ENCODE measurements at places on chromosomes 11 and 22.

- DNase-seq: no peak
These were observed 101.5 kb downstream of the ST3GAL4 start for GRCh38 chr11:126456783-126457542.

DNA sequence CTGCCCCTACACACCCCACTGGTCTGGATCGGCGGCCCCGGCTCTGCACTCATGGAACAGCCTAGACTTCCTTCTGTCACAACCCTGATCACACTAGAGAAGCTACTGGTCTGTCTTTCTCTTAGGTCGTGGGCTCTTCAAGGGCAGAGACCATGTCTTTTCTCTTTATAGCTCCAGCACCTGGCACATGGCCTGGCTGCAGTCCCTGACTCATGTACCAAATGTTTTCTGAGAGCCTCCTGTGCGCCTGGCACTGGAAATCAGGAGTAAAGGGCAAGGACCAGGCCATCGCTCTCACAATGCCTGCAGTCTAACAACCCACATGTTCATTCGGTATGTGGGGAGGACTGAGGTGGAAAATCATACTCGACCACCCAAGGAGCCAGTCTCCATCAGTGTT lies 7.5 kb downstream of the ASCC2 start:
- no peak for DNase-seq

- no peak for DNase-seq
These were observed 2.1 kb upstream of the ATF4 start for GRCh38 chr22:39518144-39518786.

DNA sequence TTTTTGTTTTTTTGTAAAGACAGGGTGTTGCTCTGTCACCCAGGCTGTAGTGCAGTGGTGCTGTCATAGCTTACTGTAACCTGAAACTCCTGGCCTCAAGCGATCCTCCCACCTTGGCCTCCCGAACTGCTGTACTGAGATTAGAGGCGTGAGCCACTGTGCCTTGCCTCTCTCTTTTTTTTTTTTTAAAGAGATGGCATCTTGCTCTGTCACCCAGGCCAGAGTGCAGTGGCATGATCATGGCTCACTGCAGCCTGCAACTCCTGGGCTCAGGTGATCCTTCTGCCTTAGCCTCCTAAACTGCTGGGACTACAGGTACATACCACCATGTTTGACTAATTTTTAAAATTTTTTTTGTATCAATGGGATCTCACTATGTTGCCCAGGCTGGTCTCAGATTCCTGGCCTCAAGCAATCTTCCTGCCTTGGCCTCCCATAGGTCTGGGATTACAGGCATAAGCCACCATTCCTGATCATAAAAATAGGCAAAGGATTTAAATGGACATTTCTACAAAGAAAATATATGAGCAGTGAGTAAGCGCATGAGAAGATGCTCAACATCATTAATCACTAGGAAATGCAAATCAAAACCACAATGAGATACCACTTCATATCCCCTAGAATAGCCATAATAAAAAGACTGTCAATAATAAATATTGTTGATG lies 17.3 kb upstream of the CLNS1A start:
- DNase-seq: no peak

DNA sequence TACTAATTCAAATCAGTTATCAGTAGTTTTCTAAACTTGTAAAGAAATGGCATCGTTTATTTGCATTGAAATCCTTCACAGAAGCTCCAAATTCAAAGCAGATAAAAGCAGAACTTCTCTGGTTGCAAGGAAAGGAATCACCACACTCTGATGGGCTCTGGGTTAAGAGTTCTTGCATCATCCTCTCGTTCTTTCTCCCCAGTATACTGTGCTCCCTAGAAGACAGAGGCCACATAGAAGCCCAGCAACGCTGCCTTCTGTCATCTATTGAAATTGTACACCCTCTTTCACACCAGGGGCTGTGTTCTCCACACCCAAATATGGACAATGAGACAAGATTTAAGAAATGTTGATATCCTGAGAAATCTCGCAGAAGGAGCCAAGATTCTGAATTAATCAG lies 29.3 kb downstream of the FAT3 start:
- DNase-seq: no peak

GRCh38 chr22:37282385-37282677 lies at the start of gene CYTH4:
Gene CYTH4, plus strand, starts transcription at chr22:37282508. Its CDS starts 62 bp downstream, at chr22:37282570.
- DNase-seq: no peak

DNA sequence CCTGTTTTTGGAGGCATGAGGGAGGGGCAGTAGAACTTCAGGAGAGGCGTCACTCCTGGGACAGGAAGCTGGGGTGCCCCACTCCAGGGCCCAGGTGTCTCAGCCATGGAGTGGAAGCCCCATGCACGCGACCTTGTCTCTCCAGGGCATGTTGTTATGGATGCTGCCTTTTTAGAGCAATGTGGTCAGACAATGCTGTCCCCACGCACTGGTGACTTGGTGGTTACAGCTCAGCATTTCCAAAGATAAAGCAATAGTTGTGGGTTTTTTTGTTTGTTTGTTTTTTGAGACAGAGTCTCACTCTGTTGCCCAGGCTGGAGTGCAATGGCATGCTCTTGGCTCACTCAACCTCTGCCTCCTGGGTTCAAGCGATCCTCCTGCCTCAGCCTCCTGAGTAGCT lies 22.3 kb downstream of the EIF4G2 start:
- DNase-seq: no peak

GRCh38 chr11:62540804-62541701 lies 5.6 kb downstream of the AHNAK start:
- no peak for DNase-seq

- DNase-seq: no peak
These were observed 53.3 kb upstream of the BMAL1 start for GRCh38 chr11:13224324-13224723.

GRCh38 chr22:39152024-39152510 lies 413 bp downstream of the CBX7 start:
- DNase-seq: no peak

DNA sequence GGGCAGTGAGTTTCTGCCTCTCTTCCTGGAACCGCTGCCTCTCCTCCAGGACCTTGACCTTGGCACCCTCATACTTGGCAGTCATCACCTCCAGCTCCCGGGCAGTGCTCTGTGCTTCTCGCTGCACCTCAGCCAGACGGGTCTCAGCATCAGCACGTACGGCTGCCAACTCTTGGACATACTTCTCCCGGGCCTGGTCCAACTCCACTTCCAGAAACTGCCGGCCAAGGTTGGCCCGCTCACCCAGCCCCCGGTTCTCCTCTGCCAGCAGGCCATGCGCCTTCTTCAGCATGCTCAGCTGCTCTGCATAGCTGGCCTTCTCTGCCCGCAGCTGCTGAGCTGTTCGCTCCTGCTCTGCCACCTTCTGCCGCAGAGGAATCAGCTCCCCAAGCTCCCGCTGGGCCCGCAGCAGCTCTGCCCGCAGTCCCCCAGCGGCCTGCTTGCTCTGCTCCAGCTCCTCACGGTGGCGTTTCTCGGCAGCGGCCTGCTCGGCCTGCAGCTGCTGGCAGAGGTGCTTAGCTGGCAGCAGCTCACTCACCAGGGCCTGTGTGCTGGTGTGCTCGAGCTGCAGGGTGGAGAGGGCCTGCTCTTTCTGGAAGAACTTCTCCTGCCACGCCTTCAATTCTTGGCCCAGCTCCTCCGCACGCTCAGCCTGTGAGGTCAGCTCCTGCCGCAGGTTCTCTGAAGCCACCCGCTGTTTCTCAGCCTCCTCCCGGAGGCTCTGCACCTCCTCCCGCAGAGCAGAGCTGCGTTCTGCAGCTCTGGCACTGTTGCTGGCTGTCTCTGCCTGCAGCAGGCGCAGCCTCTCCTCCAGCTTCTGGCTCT lies 14.4 kb downstream of the IL18BP start:
- DNase-seq: no peak

GRCh38 chr11:107139396-107139795 lies 121.1 kb upstream of the GUCY1A2 start:
- DNase-seq: no peak

GRCh38 chr11:64342869-64343745 lies 3.1 kb downstream of the CCDC88B start:
- no peak for DNase-seq

DNA sequence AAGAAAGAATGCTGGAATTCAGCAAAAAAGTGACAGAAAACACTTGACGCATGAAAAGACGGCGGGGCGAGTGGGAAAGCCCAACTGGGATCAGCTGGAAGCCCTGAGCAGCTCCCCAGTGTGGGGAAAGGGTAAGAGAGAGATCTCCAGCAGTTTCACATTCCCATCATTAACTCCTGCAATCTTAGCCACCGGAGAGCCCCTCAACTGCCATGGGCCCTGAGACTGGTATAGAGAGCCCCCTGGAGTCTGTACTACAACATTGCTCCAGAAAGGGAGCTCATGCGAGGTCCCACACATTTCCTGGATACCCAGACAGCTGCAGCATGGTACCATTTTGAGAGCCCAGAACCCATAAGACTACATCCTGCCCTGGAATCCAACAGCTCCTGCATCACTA lies 31.1 kb downstream of the MRGPRX4 start:
- no peak for DNase-seq

DNA sequence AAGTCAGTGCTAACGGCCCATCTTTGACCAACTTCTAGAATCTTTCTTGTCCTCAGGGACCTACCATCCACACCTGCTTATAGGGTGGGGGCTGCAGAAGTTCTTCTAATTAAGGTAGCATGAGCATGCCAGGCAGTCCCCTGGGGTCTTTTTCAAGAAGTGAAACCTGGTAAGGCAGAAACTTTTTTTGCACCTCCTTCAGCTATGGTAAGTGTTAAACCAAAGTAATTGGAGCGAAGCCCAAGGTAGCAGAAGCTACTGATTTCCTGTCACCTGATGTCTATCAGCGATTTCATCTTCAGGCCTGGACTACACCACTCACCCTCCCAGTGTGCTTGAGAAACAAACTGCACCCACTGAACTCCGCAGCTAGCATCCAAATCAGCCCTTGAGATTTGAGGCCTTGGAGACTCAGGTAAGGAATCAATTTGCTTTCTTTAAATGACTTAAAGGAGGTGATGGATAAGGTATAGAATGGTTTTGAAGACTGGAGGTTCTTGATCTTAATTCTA lies at the start of gene MS4A1:
Gene MS4A1 (plus strand): TSS at position 317 of the 512 bp plus-strand sequence. CDS start 6,528 bp downstream, outside the sequence.
- no peak for DNase-seq

GRCh38 chr11:78094250-78094649 lies 14.6 kb upstream of the NDUFC2 start:
- no peak for DNase-seq

DNA sequence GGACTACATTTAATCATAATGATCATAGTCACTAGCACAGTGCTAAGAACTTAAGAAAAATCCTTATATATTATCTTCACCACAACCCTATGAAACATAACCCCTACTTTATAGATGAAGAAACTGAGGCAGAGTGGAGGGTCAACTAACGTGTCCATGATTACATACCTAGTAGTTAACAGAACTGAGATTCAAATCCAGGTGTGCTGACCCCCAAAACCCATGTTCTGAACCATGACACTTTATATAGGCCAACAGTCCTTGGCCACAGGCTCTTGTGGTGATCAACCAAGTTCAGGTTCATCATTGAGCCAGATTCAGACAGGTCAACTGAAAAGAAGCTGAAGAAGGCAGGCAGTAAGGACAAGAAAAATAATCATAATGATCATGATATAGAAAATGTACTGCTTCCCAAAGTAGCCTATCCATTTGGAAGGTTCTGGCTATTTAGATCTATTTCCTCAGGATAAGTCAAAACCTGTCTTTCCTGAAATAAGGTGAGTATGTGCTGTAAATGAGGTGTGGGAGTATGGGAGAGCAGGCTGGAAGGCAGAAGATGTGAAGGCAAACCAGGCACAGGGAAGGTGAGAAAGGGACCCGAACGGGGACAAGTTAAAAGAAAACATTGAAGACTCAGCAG lies 39.7 kb downstream of the MAPK1 start:
- DNase-seq: no peak

- no peak for DNase-seq
These were observed 3.7 kb downstream of the SNAP29 start for GRCh38 chr22:20862540-20862939.

DNA sequence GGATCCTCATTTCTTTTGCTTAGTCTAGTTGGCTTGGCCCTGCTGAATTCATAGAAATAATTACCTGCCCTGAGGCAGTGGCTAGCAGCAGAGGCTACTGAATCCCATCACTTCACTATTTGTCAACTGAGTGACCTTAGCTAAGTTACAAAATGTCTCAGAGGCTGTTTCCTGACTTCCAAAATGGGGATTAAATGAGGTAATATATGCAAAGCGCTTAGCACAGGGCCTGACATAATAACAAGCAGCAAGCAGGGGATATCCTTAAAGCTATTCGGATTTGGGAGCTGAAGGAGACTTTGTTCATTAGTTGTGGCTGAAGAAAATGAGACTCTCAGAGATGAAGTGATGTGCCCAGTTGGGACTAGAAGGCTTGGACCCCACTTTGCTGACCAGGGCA lies 2.8 kb downstream of the NRGN start:
- DNase-seq: no peak

DNA sequence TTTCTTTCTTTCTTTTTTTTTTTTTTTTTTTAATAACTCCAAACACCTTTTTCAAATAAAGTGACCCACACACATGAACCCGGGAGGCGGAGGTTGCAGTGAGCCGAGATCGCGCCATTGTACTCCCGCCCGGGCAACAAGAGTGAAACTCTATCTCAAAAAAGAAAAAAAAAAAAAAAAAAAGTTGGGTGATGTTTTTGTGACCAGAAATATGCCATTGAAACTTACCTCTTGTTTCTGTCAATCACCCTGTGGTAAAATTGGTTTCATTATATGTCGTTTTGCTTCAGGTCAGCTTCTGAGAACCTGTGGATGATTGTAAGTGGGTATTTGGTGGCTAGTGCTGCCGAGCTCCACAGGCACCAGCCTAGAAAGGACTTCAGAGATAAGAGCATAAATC lies 238.8 kb downstream of the TBC1D22A start:
- no peak for DNase-seq

DNA sequence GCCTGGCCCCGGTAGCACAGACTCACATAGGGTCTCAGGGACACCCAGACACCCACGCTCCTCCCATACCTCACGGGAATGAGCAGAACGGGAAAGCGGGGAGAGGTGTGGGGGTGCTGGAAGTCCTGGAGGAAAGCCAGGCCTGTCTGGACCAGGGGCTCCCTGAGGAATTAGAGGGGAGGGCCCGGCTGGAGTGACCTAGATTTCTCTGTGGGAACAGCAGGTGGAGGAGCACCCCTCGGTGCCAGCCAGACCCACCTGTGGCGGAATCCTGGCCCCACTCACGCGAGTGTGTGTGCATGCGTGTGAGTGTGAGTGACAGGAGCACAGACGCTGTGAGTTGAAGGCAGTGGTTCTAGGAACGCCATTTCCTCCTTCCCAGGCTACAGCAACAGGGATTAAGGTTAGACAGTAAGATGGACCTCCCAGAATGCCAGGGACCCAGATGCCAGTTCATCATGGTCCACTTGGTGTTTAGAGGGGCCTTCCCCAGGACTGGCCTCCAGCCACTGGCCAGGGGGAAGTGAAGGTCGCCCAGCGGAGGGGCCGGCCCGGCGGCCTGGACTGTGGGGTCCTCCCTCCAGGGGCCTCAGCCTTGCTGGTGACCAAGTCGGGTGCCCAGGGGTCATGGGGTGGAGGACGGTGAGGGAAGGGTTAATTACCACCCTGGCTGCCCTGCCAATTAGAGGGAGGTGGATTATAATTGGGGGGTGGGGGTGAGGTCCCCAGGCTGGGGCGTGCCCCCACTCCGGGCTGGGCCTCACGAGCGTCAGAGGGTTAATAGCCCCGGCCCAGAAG lies 1.0 kb downstream of the PKP3 start:
- no peak for DNase-seq

Measured in fibroblast of skin of left biceps (primary cell).